ENCODE measurements at places on chromosomes 3 and 15.

DNA sequence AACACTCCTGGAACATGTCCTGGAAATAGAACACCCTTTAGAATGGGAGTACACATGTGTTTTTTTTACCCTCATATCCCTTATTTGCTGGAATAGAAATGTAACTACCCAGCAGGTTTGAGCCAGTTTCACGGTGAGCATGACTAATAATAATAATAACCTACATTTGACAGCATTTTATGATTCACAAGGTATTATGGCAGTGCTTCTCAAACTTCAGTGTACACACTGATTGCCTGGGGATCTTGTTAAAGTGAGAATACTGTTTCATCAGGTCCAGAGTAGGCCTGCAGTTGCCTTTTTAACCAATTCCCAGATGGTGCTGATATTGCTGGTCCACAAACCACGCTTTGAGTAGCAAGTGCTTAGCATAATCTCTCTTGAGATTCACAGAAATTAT lies 63.9 kb downstream of the NFKBIZ start:
- DNase-seq: no peak

GRCh38 chr15:74264081-74264501 lies 28.0 kb downstream of the CCDC33 start:
- no peak for DNase-seq

DNA sequence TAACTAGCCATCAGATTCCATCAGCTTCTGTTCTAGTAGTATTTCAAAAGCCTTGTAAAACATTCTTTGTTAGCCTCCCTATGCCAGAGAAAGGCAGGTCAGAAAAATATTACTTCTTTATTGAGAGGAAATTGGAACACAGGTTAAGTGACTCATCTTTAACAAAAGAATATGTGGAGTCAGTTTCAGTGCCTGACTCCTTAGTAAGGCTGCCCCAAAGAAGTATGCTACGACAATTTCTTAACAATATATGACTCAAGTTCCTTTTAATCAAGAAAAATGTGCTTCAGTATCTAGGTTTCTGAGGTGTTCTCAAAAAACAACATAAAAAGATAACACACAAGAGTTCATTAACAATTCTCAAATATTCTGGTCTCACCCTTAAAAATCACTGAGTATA lies 139.2 kb downstream of the VPS13C start:
- DNase-seq: no peak

GRCh38 chr15:92034227-92034626 lies 180.7 kb downstream of the SLCO3A1 start:
- no peak for DNase-seq

DNA sequence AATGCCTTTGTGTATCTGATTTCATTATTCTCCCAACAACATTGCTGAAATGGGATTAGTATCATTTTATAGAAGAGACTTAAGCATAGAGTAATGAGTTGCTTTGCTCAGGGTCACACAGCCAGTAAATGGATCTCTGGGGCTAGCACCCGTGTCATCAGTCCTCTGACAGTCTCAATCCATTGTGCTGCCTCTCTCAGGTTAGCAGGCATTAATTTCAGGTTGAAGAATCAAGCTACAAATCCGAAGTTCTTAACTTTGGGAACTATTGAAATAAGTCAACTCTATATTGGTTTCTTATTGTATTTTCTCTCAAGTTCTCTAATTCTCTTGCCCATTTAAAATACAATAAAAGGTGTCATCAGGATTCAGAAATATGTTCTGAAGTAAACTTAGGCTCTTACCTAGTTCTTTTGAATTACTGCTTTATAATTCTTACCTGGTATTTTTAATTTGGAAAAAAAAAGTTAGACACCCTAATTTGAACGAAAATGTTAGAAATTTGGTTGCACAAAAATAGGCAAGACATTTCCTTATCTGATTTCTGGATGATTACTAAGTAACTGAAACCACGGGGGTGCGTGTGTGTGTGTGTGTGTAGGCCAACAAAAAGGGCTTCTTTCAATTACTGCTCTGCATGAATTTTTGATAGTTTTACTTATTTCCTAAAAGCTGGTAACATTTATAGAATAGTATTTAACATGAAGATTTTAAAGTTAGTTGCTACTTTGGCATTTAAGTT lies 189.8 kb downstream of the MBNL1 start:
- DNase-seq: no peak

- DNase-seq: no peak
These were observed 13.0 kb upstream of the MAPK6 start for GRCh38 chr15:52005748-52006701.

DNA sequence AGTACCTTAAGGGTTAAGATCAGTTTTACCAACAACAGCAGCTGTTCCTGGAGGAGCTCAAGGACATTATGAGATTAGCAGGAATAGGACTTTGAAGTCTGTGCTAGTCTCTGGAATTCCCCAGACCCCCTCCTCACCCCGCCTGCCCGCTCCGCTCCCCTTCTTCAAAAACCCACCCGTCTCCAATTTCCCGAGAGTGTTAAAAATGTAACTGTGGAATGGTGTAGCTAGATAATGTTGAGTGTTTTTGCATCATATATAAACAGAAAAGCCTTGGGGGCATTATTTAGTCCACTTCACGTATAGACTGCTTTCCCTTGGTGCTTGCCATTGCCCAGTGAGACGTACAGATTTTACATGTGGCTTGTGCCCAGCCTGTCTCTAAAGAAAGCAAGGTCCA lies 65.0 kb upstream of the SEMA6D start:
- DNase-seq: no peak

DNA sequence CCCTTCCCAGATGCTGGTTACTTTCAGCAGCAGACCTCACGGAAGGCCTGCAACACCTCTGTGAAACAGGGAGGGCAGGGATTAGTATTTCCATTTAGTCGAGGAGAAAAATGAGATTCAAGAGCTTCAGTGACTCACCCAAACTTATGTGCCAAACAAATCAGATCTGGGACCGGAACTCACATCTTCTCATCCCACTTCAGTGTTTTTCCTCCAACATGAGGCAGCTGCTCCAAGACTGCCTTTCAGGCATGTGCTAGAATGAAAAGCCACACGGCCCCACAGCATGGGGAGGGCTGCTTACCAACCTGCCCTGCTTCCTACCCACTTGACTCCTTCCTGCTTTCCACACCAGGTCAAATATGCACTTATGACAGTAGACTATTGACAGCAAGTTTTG lies 129.4 kb upstream of the SLC24A5 start:
- no peak for DNase-seq

DNA sequence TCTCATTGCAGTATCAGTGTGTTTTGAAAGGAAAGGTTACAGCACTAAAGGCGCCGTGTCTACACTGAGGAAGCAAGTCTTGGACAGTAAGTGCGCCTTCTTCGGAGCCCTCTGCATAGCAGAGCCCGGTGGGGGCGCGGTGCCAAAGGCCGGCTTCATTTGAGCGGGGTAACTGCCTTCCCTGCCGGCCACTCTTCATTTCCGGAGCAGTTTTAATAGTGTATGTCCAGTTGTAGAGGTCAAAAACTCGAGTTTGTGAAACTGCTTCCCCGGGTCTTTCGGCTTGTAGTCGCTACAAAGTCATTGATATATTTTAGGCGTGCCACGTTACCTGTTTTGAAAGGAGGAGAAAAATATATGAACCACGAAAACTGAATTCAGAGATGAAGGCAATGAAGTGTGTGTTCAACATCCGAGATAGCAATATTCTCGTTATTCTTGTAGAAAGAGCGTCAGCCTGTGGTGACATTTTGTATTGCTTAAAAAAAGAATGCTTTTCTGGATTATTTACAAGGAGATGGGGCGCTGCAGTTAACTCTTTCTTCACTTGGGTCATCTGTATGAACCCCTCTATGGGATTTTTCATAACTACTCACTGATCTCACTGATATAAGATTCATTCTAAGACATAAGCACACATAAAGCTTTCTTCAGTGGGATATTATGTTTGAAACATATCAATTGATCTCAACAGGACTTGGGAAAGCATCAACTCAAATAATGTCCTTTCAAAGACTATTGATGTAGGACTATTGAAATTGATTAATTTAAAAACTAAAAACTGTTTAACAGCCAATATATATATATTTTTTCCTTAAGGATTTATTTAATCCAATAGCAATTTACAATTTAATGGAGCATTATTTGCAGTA lies 3.0 kb downstream of the ALCAM start:
- no peak for DNase-seq

GRCh38 chr3:82416830-82417229 lies 655.4 kb upstream of the GBE1 start:
- DNase-seq: no peak
